ENCODE measurements at places on chromosomes 3 and 15.

DNA sequence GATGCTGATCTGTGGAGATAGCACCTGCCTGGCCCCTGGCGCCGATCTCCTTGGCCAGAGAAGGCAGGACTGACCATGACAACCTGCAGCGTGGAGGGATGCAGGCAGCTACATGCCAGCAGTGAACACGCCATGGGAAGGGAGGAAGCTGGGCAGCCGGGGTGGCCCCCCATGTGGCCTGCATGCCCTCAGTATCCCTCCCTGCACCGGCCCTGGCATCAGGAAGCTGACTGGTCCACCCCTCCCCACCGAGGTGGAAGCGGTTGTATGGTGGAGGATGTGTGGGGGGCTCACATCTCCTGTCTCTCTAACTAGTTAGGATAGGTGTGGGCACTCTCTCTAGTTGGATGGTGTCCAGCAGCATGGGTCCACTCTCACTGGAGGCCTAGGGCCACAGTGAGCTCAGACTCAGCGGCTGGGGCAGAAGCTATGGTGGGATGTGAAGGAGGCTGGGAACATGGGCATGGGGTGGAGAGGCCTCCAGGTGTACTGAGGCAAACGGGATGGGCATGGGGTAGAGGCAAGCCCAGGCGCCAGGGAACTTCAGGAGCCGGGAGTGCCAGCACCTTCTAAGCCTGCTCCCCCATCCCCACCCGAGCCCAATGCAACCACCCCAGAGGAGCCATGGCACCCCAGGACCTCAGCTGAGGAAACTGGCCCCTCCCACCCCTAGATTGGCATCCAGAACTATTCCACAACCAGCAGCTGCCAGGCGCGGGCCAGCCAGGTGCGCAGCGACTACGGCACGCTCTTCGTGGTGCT, 1.8 kb upstream of the ABTB1 start:
- DNase-seq: no peak

DNA sequence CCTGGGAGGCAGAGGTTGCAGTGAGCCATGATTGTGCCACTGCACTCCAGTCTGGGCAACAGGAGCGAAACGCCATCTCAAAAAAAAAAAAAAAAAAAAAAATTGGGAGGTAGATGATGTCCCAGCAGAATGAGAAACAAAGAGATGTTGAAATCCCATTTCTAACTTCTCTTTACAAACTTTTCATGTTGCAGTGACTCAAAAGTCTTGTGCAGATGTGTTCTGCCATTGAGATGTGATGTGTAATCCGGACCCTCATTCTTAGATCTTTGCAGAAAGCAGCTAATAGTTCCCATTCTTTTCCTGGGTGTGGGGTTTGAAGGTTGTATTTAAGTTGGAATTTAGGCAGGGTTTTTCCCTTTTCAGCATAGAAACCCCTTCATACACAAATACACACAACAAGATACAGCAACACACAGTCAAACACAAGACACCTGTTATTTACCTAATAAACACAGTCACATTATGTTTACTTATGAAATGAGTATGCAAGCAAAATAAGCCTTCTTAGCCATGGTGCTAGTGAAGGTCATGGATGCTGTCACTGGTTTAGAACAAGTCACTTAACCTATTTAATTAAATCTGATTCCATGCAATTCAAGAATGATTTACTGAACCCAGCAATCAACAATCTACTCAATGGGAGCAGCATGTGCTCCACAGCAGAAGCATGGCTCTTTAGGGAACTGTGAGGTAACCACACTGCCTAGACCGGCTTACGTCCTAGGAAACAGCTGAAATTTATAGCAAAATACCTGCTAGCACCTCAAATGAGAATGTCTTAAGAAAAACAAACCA, 14.9 kb downstream of the SIAH2 start:
- no peak for DNase-seq

DNA sequence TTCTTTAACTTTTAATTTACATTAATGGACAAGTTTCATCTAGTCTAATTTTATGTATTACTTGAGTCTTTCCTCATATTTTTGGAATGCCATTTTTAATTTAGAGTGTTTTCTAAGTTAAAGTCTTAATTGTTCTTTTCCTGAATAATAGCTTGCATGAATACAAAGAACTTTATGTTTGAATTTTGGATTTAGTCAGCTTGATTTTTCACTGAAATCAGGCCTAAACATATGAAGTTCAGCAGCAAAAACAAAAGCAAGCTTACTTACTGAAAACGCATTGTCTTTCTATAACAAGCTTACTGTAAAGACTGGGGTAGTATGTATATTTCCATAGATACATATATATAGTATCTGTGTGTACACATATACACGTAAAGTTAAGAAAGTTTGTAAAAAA, 126.0 kb downstream of the ZBTB20 start:
- DNase-seq: no peak

DNA sequence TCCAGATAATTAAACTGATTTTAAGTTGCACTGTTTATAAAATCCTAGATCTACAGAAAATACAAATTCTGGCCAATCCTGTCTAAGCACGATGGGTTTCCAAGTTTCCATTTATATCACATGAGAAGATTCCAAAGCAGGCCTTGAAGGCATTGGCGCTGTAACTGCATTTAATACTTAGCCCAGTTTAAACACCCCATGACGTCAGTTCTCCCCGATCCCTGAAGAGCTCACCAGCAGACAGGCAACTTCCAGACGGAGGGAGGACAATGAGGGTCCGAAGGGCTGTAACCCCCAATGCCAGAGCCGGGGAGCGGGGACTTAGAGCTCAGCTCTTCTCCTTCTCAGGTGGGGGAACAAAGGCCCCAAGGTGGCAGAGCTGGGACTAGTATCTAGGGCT, 117.3 kb downstream of the XXYLT1 start:
- DNase-seq: no peak

All from CMK (cell line).